ENCODE measurements at places on chromosomes 1 and 21.
A peak's percentile ranks its signal among the peaks of the same experiment; 100 is the strongest.

DNA sequence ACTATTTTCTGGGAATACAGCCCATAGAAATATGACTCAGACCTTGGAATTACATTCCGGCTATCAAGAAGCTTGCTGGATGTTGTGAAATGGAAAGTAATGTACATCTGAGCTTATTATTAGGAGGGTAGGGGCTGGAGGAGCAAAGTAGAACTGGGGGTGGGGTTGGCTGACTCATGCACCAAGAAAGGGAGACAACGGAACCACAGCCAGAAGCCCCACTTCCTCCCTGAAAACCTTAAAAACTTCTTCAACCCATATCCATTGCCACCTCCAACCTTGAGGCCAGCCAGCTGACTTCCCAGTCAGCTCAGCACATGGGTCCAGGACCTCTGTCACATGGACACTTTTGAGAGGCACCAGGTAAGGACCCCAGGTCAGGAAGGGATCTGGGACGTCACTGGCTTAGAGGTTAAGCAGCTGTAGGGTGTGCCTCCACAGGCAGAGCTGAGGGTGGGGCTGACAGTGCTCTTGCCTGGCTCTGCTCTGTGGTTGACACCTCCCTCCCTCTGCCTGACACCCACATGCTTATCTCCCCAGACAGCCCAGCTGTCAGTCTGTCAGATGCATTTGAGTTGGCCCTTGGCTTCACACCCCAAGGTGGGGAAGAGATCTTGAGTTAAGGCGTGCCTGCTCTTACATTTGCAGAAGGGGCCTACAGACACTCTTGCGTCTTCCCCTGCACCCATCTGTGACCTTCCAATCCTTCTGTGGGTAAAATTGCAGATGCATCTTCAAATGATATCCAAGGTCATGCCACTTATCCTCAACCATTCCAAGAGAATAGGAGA lies 5.7 kb upstream of the ZNF683 start:
- DNase-seq, result peak; percentile 94

- no peak for DNase-seq
Observed at GRCh38 chr21:46173573-46173972, 10.7 kb downstream of the SPATC1L start.

- DNase-seq, result no peak
Observed at GRCh38 chr1:47699492-47700235, 261.8 kb downstream of the FOXD2 start.

GRCh38 chr21:15219894-15220293 lies 155.1 kb upstream of the NRIP1 start:
- no peak for DNase-seq

DNA sequence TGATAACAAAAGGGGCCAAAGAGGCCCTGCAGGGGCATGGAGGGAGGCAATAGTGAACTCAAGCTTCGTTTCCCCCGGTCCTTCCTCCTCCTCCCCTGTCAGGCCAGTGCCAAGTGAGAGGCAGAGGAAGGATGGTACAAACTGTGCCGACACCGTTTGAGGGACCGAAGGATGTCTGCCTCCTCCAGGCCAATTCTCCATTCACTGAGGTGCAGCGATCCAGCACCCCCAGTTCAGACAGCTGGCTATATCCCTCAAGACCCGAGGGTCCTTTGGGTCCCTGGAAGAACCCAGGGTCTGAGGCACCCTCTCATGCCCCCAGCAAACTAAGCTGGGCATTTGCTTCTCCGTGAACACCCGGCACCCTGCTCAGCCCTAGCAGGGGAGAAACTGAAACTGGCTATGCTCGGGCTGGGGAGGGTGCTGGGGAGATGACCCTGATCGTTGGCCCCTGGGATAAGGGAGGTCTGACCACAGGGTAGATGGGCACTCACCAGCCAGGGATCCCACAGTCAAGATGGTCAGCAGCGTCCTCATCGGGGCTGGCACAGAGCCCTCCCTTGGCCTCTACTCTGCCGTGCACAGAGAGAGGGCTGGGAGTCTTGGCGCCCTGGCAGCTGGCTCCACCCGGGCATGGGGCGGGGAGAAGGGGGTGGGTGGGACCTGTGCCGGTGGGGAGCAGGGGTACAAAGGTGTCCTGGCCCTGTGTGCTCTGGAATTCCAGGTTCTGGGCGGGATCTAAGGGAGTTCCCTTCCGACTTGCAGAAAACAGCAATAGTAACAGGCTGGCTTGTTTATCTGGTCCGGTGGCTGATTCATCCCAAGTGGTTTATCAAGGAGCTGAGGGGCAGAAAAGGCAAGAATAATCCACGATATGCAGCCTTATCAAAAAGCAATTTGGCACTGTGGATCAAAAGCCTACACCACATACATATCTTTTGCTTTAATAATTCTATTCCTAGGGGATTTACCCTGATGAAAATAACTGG lies at the start of gene IL22RA1:
Gene IL22RA1, minus strand, starts transcription at position 595 of the 989 bp plus-strand sequence. Its CDS starts 58 bp downstream, at position 537.
- DNase-seq, result no peak

DNA sequence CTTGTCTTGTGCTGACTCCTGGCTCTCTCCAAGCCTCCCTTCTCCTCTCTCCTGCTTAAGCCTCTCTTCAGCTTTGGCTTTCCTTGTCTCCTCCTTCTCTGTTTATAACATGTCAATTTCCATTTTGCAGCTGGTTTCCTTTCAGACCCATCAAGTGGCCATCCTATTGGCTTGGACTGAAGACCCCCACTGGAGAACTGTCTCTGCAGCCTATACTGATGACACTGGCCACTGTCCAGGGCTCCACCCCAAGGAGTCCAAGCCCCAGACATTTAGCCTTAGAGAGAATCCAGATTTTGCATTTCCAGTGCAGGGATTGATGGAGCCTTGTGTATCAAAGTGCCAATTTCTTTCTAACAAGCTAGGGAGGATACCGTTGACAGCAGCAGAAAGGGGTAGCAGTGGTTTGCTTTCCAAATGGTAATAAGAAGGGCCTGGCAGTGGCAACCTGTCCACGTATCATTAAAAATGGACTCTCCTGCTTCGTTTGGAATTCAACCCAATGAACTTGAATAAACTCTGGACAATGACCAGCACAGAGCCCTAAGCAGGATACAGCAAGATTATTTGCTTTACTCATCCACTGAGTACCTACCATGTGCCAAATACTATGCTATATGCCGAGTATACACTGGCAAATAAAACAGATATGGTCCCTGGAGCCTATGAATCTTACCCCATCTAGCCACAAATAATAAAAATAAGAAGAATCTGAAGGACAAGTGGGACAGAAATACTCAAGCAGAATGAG lies 6.5 kb downstream of the OVAAL start:
- DNase-seq, result no peak

DNA sequence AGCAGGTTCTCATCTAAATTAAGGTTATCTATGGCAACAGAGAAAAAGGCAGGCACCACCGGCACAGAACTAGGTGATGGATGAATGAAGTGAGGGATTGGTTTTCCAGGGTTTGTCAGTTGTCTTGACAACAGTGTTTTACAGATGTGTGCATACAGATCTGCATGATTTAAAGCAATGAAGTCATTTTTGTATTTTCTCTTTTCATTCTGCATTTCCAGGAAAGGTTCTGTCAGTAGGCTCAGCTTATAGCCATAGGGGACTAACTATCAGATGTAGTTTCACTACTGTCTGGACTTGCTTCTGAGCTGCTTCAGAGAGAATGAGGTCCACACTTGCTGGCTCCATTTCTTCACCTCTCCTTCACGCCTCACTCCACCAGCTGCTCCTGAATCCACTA lies 98.2 kb upstream of the LMO4 start:
- no peak for DNase-seq

All from HCEC 1CT (cell line).